D721Med (cell line): ENCODE measurements at places on chromosomes 1 and 21.

- DNase-seq: no peak
Measured at GRCh38 chr21:43866659-43867331, 1.8 kb downstream of the AGPAT3 start.

DNA sequence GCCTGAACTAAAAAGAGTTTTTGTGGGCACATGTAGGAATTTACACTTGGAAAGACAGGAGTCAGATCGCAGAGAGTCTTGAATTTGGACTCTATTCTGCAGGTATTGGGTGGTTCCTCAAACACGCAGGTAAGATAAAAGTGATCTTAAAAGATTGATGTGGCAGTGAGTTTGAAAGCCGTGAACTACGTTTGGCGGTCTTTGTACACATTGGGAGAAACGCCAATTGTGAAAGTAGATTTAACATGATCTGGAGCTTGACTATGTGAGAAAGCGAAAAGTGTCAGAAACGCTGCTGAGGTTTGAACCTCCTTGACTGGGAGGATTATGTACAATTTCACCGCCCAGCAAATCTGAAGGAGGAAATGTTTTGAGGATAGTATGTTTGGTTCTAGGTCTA lies 1.5 kb upstream of the PPP2R5A start:
- no peak for DNase-seq

- DNase-seq: no peak
Measured at GRCh38 chr1:172654535-172654934, 4.4 kb upstream of the FASLG start.

GRCh38 chr1:8554956-8555534 lies 237.1 kb downstream of the SLC45A1 start:
- DNase-seq: no peak

GRCh38 chr21:45351526-45352275 lies 53.3 kb upstream of the COL18A1 start:
- DNase-seq: no peak

DNA sequence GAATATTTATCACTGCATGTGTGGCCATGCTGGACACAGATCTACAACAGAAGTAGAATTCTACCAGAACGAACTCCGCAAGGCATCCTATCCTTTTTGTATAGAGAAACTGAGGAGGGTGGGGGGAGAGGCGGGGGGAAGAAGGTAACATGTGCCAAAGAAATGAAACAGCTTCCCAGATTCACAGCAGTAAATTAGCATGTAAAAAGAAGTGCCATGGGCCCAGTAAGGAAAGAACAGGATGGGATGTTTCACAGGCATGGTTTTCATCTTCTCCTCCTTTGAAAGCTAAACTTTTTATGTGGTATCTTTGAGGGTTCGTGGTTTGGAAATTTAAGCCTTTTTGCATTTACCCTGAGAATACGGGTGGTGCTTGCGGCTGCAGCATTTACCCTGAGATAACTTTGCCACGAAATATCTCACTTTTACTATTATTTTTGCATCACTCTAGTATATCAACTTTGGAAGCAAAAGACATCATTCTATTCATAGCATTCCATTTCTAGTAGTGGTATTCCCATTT lies 168.9 kb downstream of the TPR start:
- no peak for DNase-seq

DNA sequence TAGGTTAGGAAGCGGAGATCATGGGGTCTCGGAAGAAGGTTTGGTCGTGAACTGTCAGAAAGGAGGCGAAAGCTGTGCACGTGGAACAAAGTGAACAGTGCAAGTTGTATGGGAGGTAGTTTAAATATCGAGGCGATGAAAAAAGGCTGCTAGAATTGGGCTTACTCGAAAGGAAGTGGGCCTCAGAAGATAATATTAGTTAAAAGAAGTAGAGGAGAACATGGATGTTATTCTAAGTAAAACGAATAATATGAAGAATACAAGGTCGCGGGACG lies 571 bp downstream of the WDR3 start:
- DNase-seq: no peak

- no peak for DNase-seq
Measured at GRCh38 chr1:23745515-23745914, 2.2 kb downstream of the ELOA start.

GRCh38 chr1:214310010-214310409 lies 29.1 kb downstream of the SMYD2 start:
- DNase-seq: no peak

- no peak for DNase-seq
Measured at GRCh38 chr1:197559244-197559643, 216.0 kb downstream of the DENND1B start.

DNA sequence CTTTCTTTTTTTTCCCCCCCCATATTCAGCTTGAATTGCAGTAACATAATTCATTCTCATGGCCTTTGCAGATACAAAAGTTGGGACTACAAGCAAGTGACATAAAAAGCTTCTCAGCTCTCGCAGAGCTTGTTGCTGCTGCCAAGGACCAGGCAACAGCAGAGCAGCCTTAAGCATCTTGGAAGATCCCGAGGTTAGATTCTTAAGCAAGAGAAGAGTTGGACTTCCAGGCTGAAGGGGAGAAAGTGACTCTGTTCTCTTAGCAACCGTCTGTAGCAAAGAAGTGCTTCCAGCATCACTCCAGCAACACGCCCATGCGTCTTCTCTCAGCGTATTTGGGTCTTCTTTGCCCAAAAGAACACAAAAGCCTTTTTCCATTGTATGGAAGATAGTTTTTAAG lies 20.7 kb downstream of the AGT start:
- DNase-seq: no peak

GRCh38 chr1:25517476-25518394 lies 25.7 kb upstream of the LDLRAP1 start:
- no peak for DNase-seq

GRCh38 chr1:93753791-93754763 lies 72.4 kb upstream of the BCAR3 start:
- no peak for DNase-seq

DNA sequence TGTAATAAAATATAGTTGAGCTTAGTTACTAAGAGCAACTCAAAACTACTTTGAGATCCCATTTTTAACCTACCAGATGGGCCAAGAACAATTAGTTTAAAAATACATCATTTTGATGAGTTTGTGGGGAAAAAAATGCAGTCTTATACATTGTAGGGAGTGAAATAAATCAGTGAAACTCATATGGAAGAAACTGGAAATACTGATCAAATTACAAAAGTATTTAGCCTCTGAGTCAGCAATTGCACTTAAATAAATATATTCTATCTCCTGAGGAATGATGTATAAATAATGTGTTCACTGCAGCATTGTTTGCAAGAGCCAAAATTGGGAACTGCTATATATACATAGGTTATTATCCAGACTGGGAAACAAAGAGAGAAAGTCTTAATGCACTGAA lies 4.6 kb upstream of the SMCP start:
- no peak for DNase-seq

DNA sequence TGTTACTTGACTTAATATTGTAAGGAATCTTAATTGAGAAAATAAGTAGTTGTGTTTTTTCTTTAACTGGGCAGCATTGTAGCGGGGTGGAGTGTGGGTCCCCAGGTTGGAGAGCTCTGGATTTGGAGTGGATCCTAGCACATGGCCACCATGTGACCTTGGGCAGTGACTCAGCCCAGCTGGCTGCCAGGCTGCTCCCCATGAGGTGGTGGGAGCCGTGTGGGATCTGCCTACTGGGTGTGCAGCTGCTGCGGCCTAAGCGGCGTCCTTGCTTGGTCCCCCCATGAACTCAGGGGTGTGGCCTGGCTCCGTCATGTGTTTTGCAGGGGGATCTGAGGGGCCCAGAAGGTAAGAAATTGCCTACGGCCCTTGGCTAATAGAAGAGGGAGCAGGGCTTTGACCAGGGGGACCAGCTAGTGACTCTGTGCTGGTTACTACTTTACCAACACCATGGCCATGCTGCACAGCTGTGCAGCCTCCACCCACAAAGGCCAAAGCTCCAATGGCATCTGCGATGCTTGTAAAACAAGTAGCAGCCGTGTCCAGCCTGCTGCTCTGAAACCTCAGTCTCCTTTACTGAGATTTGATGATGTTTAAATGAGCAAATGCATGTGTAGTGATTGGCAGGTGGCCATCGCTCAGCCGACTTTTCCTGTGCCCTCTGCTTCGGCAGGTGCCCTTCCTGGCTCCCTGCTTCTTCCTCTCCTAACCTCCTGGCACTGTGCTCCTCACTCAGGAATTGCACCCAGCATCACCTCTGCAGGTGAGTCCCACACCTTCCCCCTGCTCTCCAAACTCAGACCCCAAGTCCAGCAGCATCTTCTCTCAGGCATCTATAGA lies 68.3 kb downstream of the ADARB1 start:
- DNase-seq: no peak

GRCh38 chr1:151108331-151108730 lies 37.8 kb downstream of the GABPB2 start:
- no peak for DNase-seq

- no peak for DNase-seq
Measured at GRCh38 chr1:15994590-15995351, 9.3 kb upstream of the SRARP start.

DNA sequence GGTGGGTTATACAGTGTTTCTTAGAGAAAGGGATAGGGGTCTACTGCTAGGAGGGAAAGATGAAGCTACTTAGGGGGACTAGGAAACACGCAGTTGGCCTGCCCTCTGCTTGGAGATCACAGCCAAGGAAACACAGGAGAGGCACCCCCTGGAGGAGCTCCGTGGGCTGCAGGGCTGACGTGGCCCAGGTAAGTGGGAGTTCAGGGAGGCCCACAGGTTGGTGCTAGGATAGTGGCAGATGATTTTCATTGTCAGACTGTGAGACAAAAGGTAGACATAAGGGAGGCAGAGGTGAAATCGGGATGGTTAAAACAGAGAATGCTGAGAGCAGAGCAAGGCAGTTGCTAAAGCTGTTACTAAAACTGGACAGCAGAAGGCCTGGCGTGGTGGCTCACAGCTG lies 463.0 kb downstream of the DSCAM start:
- DNase-seq: no peak

GRCh38 chr21:17793246-17794123 lies 25.7 kb downstream of the C21orf91 start:
- DNase-seq: no peak

- no peak for DNase-seq
Measured at GRCh38 chr1:34983700-34984355, 1.3 kb downstream of the TMEM35B start.

DNA sequence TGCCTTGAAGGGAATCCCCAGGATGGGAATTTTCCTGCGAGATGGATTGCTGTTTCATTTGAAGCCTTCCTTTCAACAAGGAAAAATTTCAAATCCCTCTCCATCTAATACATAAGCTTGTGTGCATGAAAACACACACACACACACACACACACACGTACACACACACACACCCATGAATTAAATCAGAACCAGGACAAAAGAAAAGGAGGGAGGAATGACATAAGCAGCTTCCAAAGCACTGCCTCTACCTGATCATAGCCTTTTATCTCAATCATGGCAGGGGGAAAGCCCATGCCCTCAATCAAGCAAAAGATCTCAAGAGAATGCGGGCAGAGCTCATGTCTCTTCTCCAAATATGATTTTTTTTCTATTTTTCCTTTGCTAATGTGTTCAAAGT lies 139.7 kb downstream of the SLC44A5 start:
- DNase-seq: no peak

DNA sequence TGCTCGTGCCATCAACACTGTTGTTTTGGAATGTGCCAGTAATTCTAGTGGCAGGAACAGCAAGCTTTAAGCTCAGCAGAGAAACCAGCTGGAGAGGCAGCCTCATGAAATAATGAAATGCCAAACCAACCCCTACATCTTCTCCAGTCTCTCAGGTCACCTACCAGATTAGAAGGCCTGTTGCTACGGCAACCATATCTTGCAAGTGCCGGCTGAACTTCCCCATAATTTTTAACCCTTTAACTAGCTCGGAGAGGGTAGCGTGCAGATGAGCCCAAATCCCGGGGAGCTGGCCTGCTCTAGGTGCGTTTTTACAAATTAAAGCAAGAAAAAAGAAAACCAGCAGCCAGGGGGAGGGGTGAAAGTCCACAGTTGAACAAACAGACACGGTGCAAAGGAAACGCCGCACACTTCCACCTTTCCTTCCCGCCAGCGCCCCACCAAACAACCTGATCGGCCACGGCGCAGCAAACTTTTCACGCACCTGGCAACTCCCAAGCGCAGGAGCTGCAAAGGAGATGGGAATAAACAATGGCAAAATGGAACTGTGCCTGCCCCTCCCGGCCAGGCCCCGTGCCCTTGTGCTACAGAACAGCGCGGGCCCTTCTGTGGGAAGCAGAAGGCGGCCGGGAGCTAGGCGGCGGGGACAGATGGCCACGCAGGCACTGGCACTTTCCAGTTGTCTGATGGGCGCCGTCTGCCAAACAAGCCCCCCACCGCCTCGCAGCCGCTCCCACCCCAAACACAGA lies 50.1 kb downstream of the SSBP3 start:
- DNase-seq: no peak

GRCh38 chr1:37031871-37032270 lies 2.4 kb downstream of the GRIK3 start:
- peak; percentile 66 for DNase-seq

DNA sequence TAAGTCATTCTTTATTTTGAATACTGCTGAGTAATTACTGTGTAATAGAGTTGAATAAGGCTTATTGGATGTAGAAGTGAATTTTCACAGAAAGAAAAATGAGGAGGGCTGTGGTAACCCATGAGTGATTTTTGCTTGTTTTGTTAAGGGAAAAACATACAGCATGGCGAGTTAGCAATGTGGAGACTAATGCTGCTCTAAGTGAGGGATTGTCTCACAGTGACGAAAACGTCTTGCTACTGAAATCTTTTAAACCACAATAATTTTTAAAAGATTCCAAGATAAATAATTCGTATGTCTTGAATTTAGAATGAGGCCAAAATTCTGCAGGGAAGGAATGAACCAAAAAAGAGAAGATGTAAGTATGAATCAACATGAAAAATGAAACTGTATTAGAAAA lies 16.2 kb upstream of the PLA2G4A start:
- DNase-seq: no peak

- DNase-seq: no peak
Measured at GRCh38 chr1:169511316-169512005, 25.7 kb upstream of the SLC19A2 start.

- no peak for DNase-seq
Measured at GRCh38 chr1:157566484-157567300, 14.4 kb upstream of the FCRL5 start.

GRCh38 chr1:69737527-69738185 lies 169.9 kb downstream of the LRRC7 start:
- DNase-seq: no peak

GRCh38 chr1:64171797-64172281 lies 31.6 kb upstream of the UBE2U start:
- DNase-seq: no peak

DNA sequence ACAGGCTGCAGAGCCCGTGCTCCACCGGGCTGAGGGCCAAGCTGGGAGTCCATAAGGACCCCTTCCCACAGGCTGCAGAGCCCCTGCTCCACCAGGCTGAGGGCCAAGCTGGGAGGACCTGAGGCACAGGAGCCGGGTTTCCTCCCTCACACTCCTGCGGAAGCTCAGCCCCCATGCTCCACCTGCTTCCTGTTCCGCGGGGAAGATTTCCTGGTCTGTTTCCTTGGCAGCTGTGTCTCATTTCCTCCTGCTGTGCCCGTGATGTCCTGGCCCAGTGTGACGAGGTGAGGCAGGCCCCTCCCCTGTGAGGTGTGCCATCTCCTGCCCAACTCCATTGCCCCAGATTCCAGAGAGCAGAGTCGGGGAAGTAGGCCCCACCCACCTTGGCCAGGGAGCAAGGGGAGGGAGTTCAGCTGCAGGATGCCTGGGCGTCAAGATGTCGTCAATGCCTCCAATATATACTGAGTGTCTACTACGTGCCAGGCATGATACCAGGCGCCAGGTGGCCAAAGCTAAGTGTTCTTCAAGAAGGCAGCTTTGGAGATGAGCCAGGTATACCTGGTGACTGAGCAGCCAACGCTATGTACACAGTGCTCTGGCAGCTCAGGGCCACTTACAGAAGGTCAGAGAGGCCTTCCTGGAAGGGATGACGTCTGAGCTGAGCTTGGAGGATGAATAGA lies 58.8 kb downstream of the NAV1 start:
- no peak for DNase-seq

GRCh38 chr1:2347896-2348295 lies 43.5 kb downstream of the MORN1 start:
- DNase-seq: no peak
